ENCODE measurements at places on chromosomes 4 and X.

DNA sequence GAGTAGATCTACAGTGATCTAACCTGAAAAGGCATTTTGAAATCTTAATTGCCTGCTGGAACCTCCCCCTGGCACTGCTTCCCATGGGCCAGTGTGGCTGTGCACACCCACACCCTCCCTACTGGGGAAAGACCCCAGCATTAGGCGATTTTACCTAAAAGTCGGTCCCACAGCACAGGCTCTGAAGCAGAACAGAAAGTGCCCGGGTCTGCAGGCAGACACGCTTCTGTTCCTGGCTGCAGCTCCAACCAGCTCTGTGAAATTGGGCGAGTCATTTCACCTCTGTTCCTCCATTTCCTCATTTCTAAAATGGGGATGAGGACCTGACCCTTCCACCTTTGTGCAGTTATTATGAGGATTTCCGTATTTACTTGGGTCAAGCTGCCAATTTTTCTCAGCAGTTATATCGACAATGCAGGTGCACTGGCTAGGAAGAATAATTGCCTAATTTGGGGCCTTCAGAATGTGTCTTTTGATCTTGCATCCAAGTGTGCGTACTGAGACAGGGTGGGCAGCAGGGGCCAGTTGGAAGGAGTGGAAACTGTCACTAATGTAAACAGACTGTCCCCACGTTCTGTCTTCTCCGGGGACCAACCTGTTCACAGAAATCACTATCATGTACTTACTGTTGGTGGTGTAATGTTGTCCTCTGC is 7.1 kb downstream of the KLF3 start:
- no peak for DNase-seq

- DNase-seq, result no peak
Measured at GRCh38 chrX:120768254-120768653, 107.4 kb downstream of the CT47B1 start.

DNA sequence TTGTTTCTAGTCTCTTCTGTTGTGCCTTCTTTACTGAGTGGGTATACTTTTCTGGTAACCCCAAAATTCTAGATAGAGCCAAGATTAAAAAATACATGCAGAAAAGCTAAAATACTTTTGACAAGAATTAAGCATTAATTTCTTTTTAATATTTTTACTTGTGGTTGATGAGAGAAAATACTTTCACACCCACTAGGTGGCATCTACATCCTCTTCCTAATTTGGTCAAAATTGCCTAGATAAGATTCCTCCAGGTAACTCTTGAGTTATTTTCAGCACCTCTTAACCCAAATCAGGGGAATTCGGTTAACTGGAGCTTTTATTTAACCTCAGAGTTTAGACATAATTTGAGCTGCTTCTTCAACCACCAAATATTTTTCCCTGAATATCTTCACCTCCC is 28.4 kb upstream of the COX7B2 start:
- no peak for DNase-seq

DNA sequence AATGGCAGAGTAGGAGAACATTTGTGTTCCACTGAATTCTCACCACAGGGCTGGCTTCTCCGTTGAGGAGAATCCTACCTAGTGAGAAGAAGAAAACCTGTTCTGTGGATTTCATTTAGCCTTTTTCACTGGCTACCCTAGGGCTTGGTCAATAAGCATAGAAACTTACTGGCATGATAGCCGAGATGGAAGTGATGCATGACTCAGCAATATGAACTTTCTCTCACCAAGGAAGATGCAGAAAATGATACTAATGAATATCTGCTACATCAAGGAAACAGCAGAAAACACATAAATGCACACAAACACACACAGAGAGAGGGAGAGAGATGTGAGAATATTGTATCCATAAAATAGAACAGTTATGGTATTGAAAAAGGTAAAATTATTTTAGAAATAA is 216.3 kb downstream of the HHIP start:
- no peak for DNase-seq

DNA sequence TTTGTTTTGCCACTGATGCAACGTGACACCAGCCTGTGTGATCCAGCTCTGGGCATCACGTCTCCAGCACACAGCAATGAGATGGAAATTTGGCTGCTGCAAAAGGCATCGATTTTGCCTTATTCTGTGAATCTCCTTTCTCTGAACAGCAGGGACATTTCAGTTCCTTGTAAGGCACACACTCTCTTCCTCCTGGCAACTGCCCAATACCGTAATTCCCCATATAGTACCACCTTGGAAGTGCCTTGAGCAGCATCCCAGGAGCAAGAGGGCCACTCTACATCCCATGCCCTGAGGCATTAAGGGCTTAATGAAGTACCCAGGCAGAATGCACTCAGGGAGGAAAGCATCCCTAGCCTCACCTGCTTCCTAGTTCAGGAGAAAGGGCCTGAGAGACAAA is 10.5 kb upstream of the MAMLD1 start:
- DNase-seq, result no peak

- no peak for DNase-seq
Measured at GRCh38 chr4:59728496-59728895, 1471.6 kb upstream of the ADGRL3 start.

DNA sequence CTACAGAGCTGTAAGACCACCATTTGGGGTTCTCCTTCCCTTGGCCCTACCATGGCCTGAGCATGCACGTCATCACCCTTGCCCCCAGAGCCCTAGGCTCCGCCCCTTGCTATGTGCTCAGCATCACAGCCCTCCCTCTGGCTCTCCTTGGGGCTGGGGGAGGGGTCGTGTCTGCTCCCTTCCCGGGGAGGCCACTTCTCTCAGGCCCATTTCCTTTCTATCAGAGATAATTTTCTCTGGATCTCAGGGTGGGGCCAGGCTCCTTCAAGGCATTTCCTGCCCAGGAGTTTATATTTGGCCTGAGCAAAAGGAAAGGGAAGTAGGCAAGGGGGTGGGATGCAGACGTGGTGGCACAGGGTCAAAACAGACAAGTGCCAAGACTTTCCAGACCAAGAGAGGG is 55.9 kb downstream of the STARD8 start:
- no peak for DNase-seq

DNA sequence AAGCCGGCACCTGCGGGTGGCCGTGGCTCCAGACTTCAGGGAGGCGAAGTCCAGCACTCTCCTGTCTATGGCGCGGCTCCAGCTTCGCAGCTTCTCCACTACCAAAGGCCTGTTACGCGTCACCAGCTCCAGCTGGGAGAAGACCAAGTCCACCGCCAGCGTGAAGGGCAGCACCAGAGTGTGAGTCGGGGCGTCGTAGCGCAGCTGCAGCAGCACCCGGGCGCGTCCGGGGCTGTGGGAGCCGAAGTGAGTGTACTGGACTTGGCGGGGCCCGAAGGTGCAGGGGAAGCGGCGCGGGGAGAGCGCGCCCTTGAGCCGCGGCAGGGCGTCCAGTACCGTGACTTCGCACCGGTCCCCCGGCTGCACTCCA is 444 bp downstream of the FREM3 start:
- no peak for DNase-seq

GRCh38 chr4:47784222-47784621 is 53.6 kb downstream of the CORIN start:
- DNase-seq, result no peak

GRCh38 chr4:142021181-142021580 is 384.8 kb downstream of the IL15 start:
- no peak for DNase-seq

DNA sequence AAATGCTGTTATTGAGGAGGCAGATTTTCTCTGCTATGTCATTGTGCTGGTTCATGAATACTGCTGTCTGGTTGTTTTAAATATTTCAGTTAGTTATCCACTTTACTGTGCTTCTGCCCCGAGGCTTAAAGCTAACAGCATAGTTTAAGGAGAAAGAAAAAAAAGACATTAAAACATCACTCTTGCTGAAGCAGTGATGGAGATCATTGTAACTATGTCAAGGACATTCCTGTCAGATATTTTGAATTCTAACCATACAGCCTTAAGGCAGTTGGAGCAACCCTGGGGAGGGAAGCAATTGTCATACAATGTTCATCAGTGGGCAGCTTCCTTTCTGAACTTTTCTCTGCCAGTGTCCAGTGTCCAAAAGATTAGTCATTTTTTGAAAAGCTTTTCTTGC is 199.0 kb upstream of the DDX53 start:
- DNase-seq, result no peak

DNA sequence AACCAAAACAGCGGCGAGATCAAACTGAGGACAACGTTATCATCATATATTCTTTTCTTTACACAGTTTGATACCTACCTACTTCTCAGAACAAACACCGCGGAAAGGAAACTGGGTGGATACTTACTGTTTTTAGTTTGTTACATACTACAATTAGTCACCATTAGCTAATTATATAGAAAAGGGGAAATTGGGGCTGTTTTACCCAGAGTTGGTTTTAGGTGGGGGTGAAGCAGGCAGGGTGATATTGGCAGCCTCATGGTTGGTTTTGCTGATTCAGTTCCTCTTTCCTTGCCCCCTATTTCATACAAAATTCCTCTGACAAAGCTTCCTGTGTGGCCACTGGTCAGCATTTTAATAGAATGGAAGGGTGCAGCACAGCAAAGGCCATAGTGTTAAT is 77.8 kb downstream of the SORBS2 start:
- DNase-seq, result no peak

DNA sequence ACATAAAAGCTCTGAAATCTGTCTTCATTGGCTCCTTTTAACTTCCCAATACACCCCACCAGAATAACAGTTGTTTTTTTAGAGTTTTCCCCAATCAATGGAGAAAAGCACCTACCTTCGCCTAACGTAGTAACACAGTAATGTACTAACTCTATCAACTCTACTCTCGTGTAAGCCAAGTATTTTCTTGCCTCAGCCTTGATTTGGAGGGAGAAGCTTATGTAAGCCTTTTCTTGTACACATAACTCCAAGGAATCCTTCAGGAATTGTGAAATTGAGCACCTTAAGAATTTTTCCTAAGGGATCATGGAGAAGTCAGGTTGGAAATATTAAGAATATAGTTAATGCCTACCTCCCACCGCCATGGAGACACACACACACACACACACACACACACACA is 181.2 kb downstream of the RAPGEF2 start:
- no peak for DNase-seq

DNA sequence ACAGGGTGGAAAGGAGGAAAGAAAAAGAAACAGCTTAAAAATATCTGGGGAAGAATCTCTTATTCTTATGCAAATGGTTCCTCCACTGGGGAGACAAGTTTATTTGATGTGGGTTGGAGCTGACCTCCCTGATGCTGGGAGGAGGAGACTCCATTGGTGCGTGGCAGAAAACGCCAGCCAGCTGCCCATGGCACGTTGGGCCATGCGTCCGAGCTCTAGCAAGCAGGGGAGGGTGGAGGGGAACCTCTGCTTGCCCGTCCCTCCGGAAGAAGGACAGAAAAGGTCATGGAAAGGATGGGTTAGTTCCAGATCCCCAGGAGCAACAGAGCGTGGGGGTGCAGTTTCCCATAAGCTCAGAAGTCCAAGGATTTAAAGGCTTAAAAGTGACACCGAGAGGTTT is 210.4 kb downstream of the KLHL4 start:
- no peak for DNase-seq

DNA sequence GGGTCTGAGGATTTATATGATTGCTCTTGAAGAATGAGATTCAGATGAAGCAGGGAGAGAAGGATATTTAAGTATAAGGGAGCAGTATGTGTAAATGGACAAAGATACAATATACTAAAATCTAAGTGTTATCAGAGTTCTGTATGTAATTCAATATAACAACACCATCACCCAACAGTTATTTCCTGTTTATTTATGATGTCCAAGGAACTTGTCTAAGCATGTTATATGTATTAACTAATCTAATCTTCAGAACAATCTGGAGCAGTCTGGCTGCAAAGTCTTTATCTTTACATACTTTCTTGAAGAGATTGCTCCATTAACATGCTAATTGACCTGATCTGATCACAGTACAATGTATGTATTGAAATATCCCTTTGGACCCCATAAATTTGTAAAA is 203.8 kb upstream of the WDFY3 start:
- no peak for DNase-seq

- no peak for DNase-seq
Measured at GRCh38 chrX:120653000-120653399, 23.1 kb upstream of the C1GALT1C1 start.

DNA sequence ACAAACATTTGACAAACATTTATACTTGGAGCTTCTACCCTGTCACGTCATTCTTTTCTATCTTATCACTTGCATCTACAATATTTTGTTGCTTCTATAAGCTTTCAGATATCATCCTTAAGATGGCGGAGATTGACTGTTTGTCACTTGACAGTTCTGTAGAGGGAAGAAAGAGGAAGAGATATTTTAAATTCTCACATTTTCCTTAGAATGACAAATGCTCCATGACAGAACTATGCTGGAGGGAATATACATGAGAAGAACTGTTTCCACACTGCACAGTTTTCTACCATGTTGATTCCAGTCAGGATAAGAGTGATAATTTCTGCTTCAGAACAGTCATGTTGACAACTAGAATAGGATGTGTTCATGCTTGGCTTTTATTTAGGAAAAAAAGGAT is 29.7 kb downstream of the FAM133A start:
- DNase-seq, result no peak

DNA sequence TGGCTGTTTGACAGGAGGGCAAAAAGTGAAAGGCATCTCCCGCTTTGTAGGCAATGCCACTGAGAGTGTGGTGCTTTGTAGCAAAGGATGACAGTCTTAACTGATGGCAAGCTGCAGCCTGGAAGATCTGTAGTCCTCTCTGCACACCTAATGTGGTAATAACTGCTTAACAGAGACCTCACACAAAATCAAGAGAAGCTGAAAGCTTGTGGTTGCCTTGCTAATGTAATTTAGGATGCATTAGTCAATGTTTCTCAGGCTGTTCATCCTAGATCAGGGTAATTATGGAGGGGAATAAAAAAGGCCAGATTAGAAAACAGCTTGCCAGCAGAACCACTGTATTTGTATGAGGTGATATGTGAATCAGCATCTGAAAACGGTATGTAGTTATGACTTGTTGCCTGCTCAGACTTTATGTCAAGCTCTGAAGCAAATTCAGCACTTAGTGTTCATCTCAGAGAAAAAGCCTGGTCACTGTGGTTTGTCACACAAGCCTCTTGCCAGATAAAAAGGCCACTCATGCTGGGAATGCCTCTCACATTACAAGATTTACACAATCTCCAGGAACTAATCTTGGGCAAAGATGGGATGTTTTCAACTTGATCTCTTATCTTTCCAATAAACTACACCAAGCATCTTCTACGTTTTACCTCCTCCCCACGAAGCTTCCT is 130.8 kb downstream of the ENOX2 start:
- no peak for DNase-seq

- DNase-seq, result no peak
Measured at GRCh38 chrX:136055651-136056221, 70.5 kb downstream of the SLC9A6 start.

- peak; percentile 9 for DNase-seq
Measured at GRCh38 chrX:55135171-55135570, 46.4 kb downstream of the PAGE2 start.

DNA sequence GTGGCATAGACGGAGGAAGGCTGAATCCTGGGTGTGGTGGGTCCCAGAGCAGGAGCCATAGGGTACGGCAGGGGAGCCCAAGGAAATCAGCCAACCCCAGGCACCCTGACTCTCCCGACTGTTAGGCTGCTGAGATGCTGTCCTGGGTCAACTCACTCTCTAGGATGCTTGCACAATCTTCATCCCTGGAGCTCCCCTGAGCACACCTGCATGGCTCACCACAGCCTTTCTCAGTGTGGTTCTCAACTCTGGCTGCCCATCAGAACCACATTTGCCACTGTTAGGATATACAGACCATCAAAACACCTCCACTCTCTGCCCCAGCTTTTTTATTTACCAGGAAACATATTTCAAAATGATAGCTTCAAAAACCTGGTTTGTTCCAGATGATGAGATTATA is 236.3 kb downstream of the FBXW7 start:
- no peak for DNase-seq
